Activated T-cell treated with anti-CD3 and anti-CD28 coated beads for 24 hours (primary cell): ENCODE measurements at places on chromosomes 7 and 10.

DNA sequence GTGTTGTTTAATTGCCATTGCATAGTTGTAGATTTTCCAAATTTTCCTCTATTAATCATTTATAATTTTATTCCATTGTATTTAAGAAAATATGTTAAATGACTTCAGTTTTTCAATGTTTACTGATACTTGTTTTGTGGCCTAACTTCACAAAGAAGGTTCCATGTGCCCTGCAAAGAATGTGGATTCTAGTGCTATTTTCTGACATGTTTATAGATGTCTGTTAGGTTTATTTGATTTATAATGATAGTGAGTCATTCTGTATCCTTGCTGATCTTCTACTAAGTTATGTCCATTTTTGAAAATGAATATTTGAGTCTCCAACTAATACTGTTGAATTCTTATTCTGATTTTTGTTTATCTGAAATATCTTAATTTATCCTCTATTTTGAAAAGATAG lies 369.0 kb downstream of the MAGI2 start:
- no peak for DNase-seq

- no peak for DNase-seq
Observed at GRCh38 chr7:32051128-32051527, 19.1 kb downstream of the PDE1C start.

- no peak for DNase-seq
Observed at GRCh38 chr7:33157311-33157710, 27.9 kb downstream of the BBS9 start.

DNA sequence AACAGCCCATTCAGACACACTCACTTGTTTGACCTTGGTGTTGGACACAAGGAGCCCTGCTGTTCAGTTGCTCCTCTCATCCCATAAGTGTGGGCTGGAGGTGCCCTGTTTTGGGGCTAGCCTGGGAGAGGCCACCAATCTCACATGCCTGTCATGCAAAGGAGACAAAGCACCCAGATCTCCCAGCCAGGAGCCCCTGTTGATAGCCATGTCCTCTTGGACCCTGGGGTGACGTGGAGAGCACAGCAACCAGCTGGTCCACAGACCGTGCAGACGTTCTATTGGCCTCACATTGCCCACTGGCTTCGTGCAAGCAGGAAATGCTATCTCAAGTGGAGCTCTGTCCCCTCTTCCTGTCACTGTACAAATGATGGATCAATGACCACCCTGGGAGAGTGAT lies 240.8 kb downstream of the RPS24 start:
- DNase-seq: no peak

DNA sequence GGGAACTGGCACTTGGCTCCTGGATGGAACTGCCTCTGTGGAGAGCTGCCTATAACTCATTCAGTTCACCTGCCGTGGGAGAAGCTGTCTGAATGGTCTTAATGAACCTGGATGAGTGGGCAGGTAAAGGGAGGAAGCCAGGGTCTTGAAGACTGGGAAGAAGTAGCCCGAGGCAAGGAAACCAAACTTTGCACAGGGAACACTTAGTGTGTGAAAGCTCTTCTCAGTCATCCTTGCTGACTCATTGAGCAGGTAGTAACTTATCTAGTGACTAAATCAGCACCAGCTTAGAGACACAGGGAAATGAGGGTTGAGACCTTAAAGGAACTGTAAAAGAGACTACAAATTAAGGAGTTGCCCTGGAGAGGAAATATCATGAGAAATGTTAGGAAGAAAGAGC lies 9.9 kb downstream of the LRRC4 start:
- DNase-seq: no peak

DNA sequence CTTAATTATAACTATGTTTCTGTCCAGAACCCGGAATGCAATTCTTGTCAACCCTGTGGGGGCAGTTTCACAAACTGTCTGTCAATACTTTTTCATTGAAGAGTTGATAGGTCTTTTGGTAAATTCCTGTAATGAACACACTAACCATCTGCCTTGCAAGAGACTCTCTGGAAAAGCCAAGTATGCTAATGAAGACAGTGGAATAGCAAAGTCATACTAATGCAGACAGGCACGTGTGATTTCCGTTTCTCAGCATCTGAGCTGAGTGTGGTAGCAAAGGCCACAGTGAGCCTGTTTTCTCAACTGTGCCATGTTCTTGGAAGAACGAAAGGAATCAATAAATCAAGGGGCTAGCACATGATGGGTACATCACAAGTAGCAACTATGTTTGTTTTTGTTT lies 494.1 kb upstream of the NRP1 start:
- no peak for DNase-seq

DNA sequence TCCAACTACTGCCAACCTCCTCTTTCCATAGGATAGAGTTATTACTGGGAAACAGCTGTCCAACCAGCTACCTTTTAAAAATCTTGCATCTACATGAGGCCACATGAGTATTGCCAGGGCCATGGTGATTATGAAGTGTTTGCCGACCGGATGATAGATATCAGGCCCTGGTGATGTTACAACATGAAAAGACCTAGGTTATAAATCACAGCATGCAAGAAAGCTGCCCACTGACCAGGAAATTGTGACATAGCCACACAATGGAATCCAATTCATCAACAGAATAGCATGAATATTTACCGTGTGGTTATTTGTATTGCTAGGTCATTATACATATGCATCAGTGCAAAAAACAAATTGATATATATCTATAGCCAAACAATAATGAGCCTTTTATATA lies 517.0 kb downstream of the INHBA start:
- no peak for DNase-seq

DNA sequence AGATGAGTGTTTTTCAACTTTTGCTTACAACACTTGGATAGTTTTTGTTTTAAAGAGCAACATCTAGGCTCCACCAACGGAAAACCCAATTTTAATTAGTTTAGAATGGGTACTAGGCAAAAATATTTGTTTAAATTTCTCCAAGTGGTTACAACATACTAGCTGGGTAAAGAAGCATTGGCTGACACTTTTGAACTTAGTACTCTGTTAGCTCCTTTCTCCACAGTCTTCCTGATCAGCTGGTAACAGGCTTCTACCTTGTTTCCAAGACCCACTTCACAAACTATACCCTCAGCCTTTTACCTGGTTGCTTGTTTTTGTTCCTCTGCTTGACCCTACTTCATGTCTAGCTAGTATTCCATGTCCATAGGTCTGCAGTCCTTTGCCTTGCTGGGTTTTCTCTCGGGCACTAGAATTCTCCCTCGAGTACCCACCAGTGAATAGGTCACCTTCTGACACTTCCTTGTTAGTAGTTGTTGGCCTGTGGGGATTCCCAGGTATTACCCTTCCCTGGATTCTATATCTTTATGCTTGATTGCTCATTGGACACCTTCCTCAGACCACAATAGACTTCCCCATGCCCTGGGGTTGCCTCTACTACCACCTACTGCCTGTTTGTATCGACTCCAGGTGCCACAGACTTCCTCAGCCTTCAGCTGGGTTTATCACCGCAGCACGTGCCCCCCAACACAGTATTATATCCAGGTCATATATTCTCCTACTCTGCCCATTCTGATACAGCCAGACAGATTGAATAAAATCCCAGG lies 42.0 kb downstream of the PRPS1L1 start:
- DNase-seq: no peak

DNA sequence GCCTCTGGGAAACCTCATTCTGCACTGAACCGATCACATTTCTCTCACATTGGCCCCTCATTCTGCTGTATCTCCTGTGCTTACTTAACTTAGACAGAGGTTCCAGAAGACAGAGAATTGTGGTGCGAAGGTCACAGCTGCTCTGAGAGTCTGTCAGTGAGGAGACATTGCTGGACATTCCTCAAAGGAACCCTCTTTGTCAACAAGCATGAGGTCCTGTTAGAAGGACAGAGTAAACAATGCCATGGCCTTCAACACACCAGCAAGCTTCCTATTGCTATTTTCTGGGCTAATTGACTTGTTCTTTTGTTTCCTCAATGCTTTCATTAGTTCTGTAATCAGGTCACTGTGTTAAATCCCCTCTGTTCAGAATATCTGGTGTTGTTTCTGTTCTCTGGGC lies 109.3 kb upstream of the FZD8 start:
- no peak for DNase-seq

DNA sequence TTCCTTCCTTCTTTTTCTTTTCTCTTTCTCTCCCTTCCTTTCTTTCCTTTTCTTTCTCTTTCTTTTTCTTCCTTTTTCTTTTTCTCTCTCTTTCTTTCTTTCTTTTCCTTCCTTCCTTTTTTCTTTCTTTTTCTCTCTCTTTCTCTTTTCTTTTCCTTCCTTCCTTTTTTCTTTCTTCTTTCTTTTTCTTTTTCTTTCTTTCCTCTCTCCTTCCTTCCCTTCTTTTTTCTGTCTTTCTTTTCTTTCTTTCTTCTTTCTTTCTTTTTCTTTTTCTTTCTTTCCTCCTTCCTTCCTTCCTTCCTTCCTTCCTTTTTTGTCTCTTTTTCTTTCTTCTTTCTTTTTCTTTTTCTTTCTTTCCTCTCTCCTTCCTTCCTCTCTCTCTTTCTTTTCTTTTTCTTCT lies 136.8 kb downstream of the PTN start:
- DNase-seq: no peak

DNA sequence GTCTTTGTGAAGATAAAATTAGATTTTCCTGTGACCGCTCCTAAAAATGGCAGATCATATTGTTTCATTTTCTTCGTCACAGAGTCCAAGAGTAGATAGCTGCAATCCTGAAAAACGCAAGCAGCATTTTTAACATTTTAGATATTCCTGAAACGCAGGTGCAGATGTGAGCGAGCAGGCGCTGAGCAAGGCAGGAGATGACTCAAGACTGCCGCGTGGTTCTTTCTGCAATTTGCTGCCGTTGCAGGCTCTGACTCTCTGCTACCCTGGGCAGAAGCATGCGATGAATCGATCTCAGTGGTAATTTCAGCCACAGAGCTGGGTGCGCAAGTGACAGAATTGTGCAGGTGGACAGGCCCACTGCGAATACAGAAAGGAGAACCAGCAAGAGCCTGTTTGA lies 331.9 kb downstream of the ACTR3B start:
- DNase-seq: no peak

GRCh38 chr7:15977663-15978062 lies 291.2 kb upstream of the MEOX2 start:
- no peak for DNase-seq

- no peak for DNase-seq
Observed at GRCh38 chr10:114821915-114822443, 399 bp downstream of the FHIP2A start.

DNA sequence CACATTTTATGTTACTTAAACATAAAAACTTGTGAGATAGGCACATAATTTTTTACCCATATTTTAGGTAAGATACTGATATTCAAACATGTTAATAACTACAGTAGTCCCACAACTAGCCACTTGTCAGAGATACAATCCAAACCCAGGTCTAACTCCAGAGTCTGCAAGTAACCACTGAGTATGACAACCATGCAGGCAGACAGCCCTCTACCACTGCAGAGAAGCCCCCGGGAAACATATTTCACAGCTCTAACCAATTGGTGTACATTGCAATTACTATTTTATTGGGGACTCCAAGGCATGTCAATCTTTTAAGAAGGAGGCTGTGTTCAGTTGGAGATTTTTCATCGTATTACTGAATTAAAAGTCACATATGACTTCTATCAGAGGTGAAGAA lies 107.2 kb upstream of the FAM133B start:
- DNase-seq: no peak

DNA sequence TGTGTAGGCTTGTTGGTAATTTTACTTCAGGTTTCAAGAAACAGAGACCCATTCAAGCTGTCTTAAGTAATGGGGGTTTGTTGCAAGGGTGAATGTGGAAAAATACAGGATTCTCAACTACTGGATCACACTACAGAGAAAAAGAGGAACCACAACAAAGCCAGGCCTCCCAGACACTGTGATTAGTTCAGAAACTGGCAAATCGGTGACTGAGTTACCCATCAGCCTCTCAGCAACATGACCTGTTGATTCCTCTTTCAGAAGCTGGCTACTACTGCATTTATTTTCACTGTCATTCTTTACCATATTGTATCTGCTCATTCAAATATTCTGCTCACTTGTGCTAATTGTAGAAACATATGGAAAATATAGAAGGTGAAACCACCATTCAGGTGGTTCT lies 16.0 kb downstream of the CCDC71L start:
- DNase-seq: no peak

- no peak for DNase-seq
Observed at GRCh38 chr10:46226232-46226631, 60.6 kb upstream of the ANTXRL start.

GRCh38 chr10:132711613-132712121 lies 74.3 kb downstream of the NKX6-2 start:
- no peak for DNase-seq

GRCh38 chr7:23476286-23477156 lies 6.2 kb upstream of the IGF2BP3 start:
- DNase-seq: no peak

- DNase-seq: no peak
Observed at GRCh38 chr7:713488-714230, 12.8 kb upstream of the DNAAF5 start.

- no peak for DNase-seq
Observed at GRCh38 chr7:30896036-30896435, 15.6 kb upstream of the AQP1 start.

GRCh38 chr10:3111621-3112163 lies 44.3 kb downstream of the PFKP start:
- no peak for DNase-seq

DNA sequence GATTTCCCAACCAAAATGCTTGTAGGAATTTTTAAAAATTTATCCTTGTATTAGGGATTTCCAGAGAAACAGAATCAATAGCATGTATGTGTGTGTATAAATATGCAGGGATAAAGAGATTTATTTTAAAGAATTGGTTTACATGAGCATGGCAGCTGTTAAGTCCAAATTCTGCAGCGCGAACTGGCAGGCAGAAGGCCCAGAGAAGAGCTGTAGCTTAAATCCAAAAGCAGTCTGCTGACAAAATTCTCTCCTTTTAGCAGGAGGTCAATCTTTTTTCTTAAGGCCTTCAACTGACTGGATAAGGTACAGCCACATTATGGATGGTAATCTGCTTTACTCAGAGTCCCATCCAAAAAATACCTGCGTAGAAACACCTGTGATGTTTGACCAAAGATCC lies 42.0 kb downstream of the PRR15 start:
- DNase-seq: no peak

DNA sequence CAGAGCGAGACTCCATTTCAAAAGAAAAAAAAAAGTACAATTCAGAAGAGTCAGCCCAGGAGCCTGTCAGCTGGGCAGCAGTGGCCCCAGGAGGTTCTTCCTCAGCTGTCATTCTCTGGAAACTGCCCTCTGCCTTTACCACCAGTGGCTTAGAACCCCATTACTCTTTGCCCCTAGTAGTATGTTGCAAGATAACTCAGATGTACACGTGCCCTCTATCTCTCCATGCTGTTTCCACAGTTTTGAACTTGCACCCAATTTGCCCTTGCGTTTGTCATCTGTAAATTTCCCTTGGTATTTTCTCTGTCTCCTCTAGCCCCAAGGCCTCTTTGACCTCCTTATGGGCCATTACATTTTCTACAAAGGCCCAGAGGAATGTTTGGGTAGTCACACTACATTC lies 56.7 kb upstream of the PRKAR2B start:
- DNase-seq: no peak
